Mesothelial cell of epicardium (in vitro differentiated cells): ENCODE measurements at places on chromosomes 2 and 18. TPM values are rescaled to one million over a fixed set of nuclear protein-coding genes. Genes with fewer than 3 reads are reported as not detected.

GRCh38 chr2:90069290-90069894 is 1377.9 kb downstream of the RPIA start:
- no peak for DNase-seq

Gene GRHL1
- 8.2 to 10.4 TPM (median 9.7 TPM) in 3 replicates for total RNA-seq

GRCh38 chr2:172427990-172428831 is 825 bp downstream of the ITGA6 start:
- peak; percentile 57 for DNase-seq

GRCh38 chr2:155852156-155852555 is 480.4 kb downstream of the NR4A2 start:
- no peak for DNase-seq

GRCh38 chr18:43869451-43870008 is 592.2 kb upstream of the SYT4 start:
- DNase-seq: no peak

GRCh38 chr2:55786280-55786679 is 92.6 kb upstream of the PNPT1 start:
- no peak for DNase-seq

Gene ZNF2
- total RNA-seq: 5.9 to 6.2 TPM (median 6.2 TPM) in 3 replicates

GRCh38 chr18:11561293-11561692 is 48.1 kb upstream of the SLC35G4 start:
- DNase-seq: no peak
